Neural progenitor cell (in vitro differentiated cells): ENCODE measurements at places on chromosomes 1 and 21. TPM values are rescaled to one million over a fixed set of nuclear protein-coding genes. Genes with fewer than 3 reads are reported as not detected.

Gene KLHDC9
- 12.6 and 22.6 TPM in 2 replicates for total RNA-seq

GRCh38 chr1:200588698-200589097, 31.9 kb downstream of the KIF14 start:
- DNase-seq = no peak
- no peaks in the 10 kb centered on the region for H3K27me3 ChIP-seq
- H3K4me3 ChIP-seq = no peak overlapping the region

Gene TRAF3IP3
- total RNA-seq = not detected in 2 replicates

- no peak overlapping the region for H3K27ac ChIP-seq
- no peaks in the 10 kb centered on the region for H3K36me3 ChIP-seq
- H3K4me1 ChIP-seq = no peaks in the 10 kb centered on the region
These were observed 96.2 kb upstream of the EDN2 start for GRCh38 chr1:41580520-41581172.

- no peaks in the 10 kb centered on the region for H3K36me3 ChIP-seq
- no peak for DNase-seq
- no peak overlapping the region for H3K4me3 ChIP-seq
- peaks cover 41% of the 10 kb centered on the region for H3K4me1 ChIP-seq
- H3K27me3 ChIP-seq = peaks cover 50% of the 10 kb centered on the region
These were observed 2.9 kb downstream of the PGBD5 start for GRCh38 chr1:230423261-230423660.

Gene CHML
- 31.4 and 43.6 TPM in 2 replicates for total RNA-seq

Gene KRTAP19-3
- total RNA-seq = not detected in 2 replicates

DNA sequence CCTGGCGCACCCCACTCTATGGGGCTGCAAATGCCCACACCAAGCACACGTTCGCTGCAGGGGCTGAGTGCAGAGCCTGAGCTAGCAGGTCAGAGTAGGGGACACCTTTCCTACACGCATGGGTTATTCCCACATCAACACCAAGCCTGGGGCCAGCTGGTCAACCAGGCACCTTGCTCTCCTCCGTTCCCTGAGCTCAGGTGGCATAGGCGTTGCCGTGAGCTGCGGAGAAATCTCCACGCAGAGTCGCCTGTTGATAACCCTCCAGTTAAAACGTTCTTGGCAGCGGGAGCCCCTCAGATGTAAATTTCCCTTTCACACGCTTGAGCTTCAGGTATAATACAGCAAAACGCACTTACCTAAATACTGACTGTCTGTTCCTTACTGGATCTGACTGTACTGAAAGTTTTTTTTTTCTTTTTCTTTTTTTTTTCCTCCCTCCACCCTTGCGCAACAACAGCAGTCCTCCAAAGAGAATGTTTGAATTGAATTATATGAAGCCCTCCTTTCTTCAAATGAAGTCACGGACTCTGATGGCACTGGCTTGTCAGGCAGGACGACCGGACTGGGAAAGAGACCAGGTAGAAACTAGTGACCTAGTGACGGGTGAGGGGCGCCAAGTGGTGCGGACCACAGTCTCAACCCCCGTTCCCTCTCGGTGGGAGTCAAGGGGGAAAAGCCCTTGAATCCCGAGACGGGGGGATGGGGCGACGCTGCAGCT, 2.1 kb downstream of the BRINP3 start:
- DNase-seq = peak; percentile 41
- H3K27me3 ChIP-seq = peaks cover 78% of the 10 kb centered on the region
- no peak overlapping the region for H3K27ac ChIP-seq
- H3K4me3 ChIP-seq = peak overlapping the region; percentile 41
- H3K36me3 ChIP-seq = no peaks in the 10 kb centered on the region
- peaks cover 24% of the 10 kb centered on the region for H3K4me1 ChIP-seq

Gene MACF1
- total RNA-seq = 203 and 222 TPM in 2 replicates

DNA sequence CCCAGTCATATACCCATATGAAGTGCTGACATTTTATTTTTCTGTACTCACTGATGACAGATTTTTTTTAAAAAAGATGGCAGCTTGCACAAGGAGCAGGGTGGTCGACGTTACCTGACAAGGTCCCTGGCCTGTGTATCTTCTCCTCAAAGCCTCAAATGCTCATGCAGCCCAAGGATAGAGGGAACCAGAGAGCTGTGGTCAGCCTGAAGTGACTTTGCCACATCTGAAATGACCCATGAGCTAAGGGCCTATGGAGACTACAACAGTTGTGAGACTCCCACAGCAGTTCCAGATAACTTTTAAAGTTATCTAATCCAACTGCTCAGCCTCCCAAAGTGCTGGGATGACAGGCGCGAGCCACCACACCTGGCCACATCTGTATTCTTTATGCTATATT, 131.1 kb downstream of the GLUL start:
- H3K27me3 ChIP-seq = no peaks in the 10 kb centered on the region
- H3K36me3 ChIP-seq = no peaks in the 10 kb centered on the region
- no peak overlapping the region for H3K27ac ChIP-seq
- no peak for DNase-seq
- no peaks in the 10 kb centered on the region for H3K4me1 ChIP-seq

GRCh38 chr1:15408890-15409387, 749 bp upstream of the EFHD2 start:
- DNase-seq = no peak
- peaks cover 11% of the 10 kb centered on the region for H3K4me1 ChIP-seq
- peaks cover 54% of the 10 kb centered on the region for H3K27me3 ChIP-seq
- no peak overlapping the region for H3K27ac ChIP-seq
- peak overlapping the region; percentile 72 for H3K4me3 ChIP-seq

Gene ZMYND12
- 1.3 and 2.1 TPM in 2 replicates for total RNA-seq

Gene SDHB
- 53.8 and 61.2 TPM in 2 replicates for total RNA-seq

Gene KCNT2
- 24.1 and 29.8 TPM in 2 replicates for total RNA-seq

GRCh38 chr1:178376008-178376407, 120.8 kb downstream of the CLEC20A start:
- no peaks in the 10 kb centered on the region for H3K36me3 ChIP-seq
- peaks cover 34% of the 10 kb centered on the region for H3K4me1 ChIP-seq
- no peak overlapping the region for H3K27ac ChIP-seq
- DNase-seq = no peak

DNA sequence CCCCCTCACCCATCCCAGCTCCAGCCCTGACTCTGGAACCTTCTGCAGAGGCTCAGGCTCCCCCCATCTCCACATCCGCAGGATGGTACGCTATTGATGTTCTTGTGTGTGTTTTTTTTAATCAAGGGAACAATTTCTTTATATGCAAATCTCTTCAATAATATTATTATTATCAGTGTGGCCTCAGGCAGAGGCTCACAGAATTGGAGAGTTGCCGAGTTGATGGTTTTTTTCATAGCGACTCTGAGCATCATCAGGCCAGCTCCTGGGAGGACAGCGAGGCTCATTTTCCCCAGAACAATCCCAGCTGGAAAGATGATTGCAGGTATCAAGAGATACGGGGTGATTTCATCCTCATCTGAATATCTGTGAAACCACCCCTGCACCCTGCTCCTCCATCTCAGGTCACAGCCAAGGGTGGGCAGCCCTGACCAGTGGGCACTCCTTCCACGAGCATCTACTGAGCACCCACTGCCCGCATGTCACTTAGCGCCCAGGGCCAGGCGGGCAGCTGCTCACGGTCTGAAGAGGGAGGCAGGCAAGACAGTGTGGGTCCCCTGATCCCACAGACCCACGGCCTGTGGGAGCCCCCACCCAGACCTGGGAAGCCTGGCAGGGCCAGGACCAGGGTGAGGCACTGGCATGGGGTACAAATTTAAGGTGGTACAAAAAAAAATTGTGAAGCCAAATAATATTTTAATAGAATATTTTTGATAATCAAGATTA, 245.6 kb upstream of the VAMP3 start:
- H3K4me1 ChIP-seq = no peaks in the 10 kb centered on the region
- no peak overlapping the region for H3K27ac ChIP-seq
- H3K27me3 ChIP-seq = no peaks in the 10 kb centered on the region
- DNase-seq = no peak

Gene MAP10
- 3.3 and 4.2 TPM in 2 replicates for total RNA-seq

Gene CYP4Z1
- not detected in 2 replicates for total RNA-seq

DNA sequence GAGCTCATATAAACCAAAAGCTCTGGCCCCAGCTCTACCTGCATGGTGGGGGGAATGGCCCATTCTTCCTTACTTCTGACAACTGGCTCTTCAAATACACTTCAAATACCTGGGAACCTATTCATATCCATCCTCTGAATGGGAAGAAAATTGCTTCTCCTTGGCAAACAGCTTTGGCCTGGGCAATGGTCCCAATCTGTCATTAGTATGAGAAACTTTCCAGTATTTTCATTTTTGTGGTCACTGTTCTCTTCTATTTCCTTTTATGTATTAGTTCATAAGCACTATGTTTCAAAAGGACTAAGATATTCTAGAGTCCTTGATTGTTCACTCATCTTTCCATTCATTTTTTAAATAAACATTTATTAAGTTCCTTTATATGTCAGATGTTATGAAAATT, 5.2 kb upstream of the HSD3B2 start:
- no peaks in the 10 kb centered on the region for H3K27me3 ChIP-seq
- DNase-seq = no peak
- no peak overlapping the region for H3K27ac ChIP-seq
- no peaks in the 10 kb centered on the region for H3K4me1 ChIP-seq
- no peak overlapping the region for H3K4me3 ChIP-seq

GRCh38 chr1:154809436-154810413, 60.4 kb downstream of the KCNN3 start:
- H3K36me3 ChIP-seq = no peaks in the 10 kb centered on the region
- no peak overlapping the region for H3K27ac ChIP-seq
- DNase-seq = no peak
- H3K4me3 ChIP-seq = no peak overlapping the region
- peaks cover 48% of the 10 kb centered on the region for H3K4me1 ChIP-seq
- no peaks in the 10 kb centered on the region for H3K27me3 ChIP-seq

Gene THAP3
- 25.0 and 37.2 TPM in 2 replicates for total RNA-seq

DNA sequence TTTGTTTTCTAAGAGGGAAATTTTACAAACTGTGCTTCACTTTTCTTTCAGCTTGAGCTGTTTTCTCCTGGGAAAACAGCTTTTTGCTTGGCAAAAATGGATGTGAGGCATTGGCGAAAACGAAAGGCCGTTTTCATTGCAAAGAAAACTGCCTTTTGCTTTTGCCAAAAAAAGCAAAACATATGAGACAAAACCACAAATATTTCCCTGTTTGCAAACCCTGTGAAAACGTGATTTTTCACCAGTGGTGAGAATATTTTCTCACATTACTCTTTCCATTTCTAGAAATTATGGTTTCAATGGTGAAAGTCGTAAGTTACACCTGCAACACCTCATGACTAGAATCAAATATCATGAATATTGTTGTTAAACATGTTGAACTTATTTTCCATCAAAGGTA, 74.0 kb upstream of the ZBTB18 start:
- no peak overlapping the region for H3K4me3 ChIP-seq
- no peak for DNase-seq
- H3K27ac ChIP-seq = no peak overlapping the region
- H3K36me3 ChIP-seq = no peaks in the 10 kb centered on the region
- no peaks in the 10 kb centered on the region for H3K4me1 ChIP-seq

Gene LHX4
- 0.06 TPM in 1 of 2 replicates, not detected in the other for total RNA-seq

GRCh38 chr1:182331387-182331786, 60.2 kb downstream of the GLUL start:
- H3K27me3 ChIP-seq = no peaks in the 10 kb centered on the region
- no peak for DNase-seq
- H3K36me3 ChIP-seq = no peaks in the 10 kb centered on the region

GRCh38 chr1:207317561-207317960, 3.9 kb upstream of the CD55 start:
- H3K27me3 ChIP-seq = no peaks in the 10 kb centered on the region
- H3K27ac ChIP-seq = no peak overlapping the region
- no peaks in the 10 kb centered on the region for H3K36me3 ChIP-seq
- H3K4me1 ChIP-seq = no peaks in the 10 kb centered on the region
- DNase-seq = no peak
- H3K4me3 ChIP-seq = no peak overlapping the region

- H3K27me3 ChIP-seq = no peaks in the 10 kb centered on the region
- no peaks in the 10 kb centered on the region for H3K36me3 ChIP-seq
- H3K4me3 ChIP-seq = no peak overlapping the region
- H3K4me1 ChIP-seq = peaks cover 14% of the 10 kb centered on the region
These were observed 1.9 kb upstream of the CCDC30 start for GRCh38 chr1:42461196-42461595.

Gene GPR161
- total RNA-seq = 21.1 and 26.5 TPM in 2 replicates

Gene BNIPL
- total RNA-seq = 0.97 and 1.0 TPM in 2 replicates

Gene NPR1
- 0.19 and 0.84 TPM in 2 replicates for total RNA-seq

Gene RIPPLY3
- total RNA-seq = 2.8 and 4.3 TPM in 2 replicates

- H3K36me3 ChIP-seq = no peaks in the 10 kb centered on the region
- H3K4me1 ChIP-seq = no peaks in the 10 kb centered on the region
- H3K4me3 ChIP-seq = no peak overlapping the region
These were observed 131.6 kb downstream of the SNX7 start for GRCh38 chr1:98793136-98793535.

DNA sequence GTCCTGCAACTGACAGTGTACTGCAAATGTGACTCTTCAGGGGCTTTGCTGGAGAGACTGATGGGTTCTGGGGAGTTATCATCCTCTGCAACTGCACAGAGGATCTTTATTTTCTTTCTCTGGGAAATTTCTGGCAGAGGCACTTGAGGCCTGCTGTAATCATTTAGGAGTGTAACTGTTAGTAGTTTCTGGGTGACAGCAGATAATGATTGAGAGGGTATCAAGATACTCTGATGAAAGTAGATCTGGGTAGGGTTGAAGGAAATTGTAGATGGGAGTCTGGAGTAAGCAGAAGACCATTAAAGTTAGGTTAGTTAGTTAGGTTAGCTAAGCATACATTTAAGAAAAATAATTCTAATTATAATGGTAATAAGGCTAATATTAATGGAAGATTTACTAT, 11.0 kb upstream of the DDR2 start:
- H3K27ac ChIP-seq = no peak overlapping the region
- DNase-seq = no peak
- H3K4me3 ChIP-seq = no peak overlapping the region
- no peaks in the 10 kb centered on the region for H3K36me3 ChIP-seq

Gene FCRL6
- not detected in 2 replicates for total RNA-seq

Gene RCAN3
- total RNA-seq = 7.5 and 9.3 TPM in 2 replicates

Gene TRIM17
- 2.9 and 5.0 TPM in 2 replicates for total RNA-seq

GRCh38 chr1:207797229-207797973, 45.5 kb downstream of the CD46 start:
- no peak overlapping the region for H3K4me3 ChIP-seq
- H3K36me3 ChIP-seq = no peaks in the 10 kb centered on the region
- DNase-seq = peak; percentile 73
- H3K4me1 ChIP-seq = no peaks in the 10 kb centered on the region
- H3K27ac ChIP-seq = no peak overlapping the region
- no peaks in the 10 kb centered on the region for H3K27me3 ChIP-seq

Gene TLCD4
- 3.2 and 5.7 TPM in 2 replicates for total RNA-seq

Gene VCAM1
- total RNA-seq = 0.34 and 2.1 TPM in 2 replicates

- H3K4me1 ChIP-seq = no peaks in the 10 kb centered on the region
- no peak for DNase-seq
- H3K36me3 ChIP-seq = no peaks in the 10 kb centered on the region
These were observed 23.7 kb upstream of the NRIP1 start for GRCh38 chr21:15088488-15088887.

- no peak overlapping the region for H3K27ac ChIP-seq
- H3K4me1 ChIP-seq = peaks cover 15% of the 10 kb centered on the region
- DNase-seq = no peak
- H3K27me3 ChIP-seq = no peaks in the 10 kb centered on the region
- no peak overlapping the region for H3K4me3 ChIP-seq
These were observed 9.5 kb downstream of the ACTL8 start for GRCh38 chr1:17764591-17764990.

- H3K36me3 ChIP-seq = no peaks in the 10 kb centered on the region
- no peaks in the 10 kb centered on the region for H3K27me3 ChIP-seq
- no peak for DNase-seq
- no peak overlapping the region for H3K27ac ChIP-seq
- H3K4me1 ChIP-seq = no peaks in the 10 kb centered on the region
These were observed 110.8 kb upstream of the KAZN start for GRCh38 chr1:14487671-14488070.

GRCh38 chr1:55287723-55288122, 72.6 kb upstream of the USP24 start:
- no peak for DNase-seq
- H3K36me3 ChIP-seq = no peaks in the 10 kb centered on the region
- no peaks in the 10 kb centered on the region for H3K27me3 ChIP-seq
- no peak overlapping the region for H3K27ac ChIP-seq

Gene MASP2
- total RNA-seq = 0.09 TPM in 1 of 2 replicates, not detected in the other
